ENCODE measurements at places on chromosomes 5 and 9. TPM values are rescaled to one million over a fixed set of nuclear protein-coding genes. Genes with fewer than 3 reads are reported as not detected.

GRCh38 chr9:80951675-80952074 lies 737.7 kb downstream of the TLE1 start:
- DNase-seq, result no peak

DNA sequence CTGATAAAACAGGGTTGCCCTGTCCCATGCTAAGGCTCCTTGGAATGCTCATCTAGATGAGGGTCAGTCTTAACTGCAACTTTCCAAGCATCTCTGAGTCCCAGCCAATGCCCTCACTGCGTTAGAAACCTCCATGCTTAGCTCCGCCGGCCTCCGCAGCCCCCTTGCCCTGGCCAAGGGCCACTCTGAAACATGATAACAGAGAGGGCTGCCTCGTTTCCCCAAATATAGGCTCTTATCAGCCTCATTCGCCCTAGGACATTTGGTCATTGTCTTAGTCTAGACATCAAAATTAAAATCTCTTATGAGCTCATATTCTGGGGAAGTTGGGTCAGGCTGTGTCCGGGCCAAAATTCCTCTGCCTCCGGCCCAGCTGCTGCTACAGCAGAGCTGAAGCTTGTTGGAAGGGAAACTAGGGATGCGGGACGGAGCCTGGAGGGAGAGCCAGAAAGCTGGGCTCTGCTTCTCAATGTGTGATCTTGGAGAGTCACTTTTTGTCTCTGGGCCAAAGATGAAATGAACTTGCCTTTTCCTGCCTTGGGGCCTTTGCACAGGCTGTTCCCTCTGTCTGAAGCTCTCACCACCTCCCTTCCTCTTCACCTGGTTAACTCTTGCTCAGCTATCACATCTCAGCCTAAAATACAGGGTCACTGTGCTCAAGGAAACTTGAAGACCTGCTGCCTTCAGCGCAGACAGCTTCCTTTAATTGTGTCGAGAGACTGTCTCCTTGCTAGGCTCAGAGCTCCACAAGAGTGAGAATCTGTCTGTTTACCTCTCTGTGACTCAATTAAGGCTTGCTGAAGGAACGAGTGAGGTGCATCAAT lies 191.3 kb downstream of the RGS3 start:
- DNase-seq, result no peak

- no peak for DNase-seq
These were observed 23.0 kb upstream of the TMOD1 start for GRCh38 chr9:97478301-97478981.

- DNase-seq, result no peak
These were observed 505 bp upstream of the ACER2 start for GRCh38 chr9:19408316-19408692.

- DNase-seq, result peak; percentile 8
These were observed 146.5 kb downstream of the FANCC start for GRCh38 chr9:95171001-95171400.

DNA sequence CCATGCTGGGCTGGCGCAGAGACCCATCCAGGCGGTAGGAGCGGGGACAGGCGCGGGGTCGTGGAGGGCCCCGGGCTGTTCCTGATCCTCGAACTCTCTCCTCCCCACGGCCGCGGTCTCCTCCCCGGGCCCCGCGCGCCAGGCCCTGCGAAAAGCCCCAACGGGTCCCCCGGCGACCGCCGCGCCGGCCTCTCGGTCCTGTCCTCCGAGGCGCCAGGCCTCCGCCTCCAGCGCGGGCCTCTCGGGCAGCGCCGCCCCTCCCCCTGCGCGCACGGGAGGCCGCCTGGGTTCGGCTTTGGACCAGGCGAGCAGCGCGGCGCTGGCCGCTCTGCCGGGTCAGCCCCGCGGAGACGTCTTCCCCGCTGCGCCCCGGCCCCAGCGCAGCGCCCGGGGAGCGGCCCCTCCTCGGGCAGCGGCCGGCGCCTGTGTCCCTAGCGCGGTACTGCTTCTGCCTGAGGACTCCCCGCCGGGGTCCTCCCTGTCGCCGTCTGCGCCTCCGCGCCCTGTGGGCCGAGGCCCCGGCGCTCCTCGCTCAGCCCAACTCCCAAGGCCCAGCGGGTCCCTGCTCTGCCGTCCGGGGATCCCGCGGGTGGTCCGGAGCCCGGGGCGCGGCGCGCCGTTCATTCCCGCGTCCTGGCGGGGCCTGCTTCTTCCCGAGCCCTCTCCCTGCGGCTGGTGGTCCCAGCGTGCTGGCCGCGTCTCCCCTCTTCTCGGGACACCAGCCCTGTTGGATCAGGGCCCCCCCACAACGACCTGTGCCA lies 13.4 kb downstream of the COL23A1 start:
- DNase-seq, result no peak

- no peak for DNase-seq
These were observed 26.3 kb downstream of the REEP5 start for GRCh38 chr5:112895682-112896081.

DNA sequence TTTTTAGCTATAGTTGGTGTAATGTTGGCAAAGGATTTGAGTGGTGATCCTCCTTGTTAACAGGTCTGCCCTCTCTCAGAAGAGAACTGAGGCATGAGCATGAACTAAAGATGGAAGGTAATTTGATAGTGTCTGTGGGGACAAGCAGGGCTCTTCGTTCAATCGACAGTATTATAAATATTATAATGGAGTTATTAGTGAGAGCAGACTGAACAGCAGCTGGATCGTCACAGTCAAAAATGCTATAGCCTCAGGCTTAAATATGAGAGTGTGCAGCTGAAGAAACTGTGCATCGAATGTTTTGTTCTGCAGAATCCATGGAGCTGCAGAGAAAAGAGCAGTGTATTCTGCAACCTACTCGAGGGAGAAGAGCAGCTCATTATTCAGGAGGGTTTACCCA lies 757.3 kb downstream of the DNAH5 start:
- DNase-seq, result no peak

DNA sequence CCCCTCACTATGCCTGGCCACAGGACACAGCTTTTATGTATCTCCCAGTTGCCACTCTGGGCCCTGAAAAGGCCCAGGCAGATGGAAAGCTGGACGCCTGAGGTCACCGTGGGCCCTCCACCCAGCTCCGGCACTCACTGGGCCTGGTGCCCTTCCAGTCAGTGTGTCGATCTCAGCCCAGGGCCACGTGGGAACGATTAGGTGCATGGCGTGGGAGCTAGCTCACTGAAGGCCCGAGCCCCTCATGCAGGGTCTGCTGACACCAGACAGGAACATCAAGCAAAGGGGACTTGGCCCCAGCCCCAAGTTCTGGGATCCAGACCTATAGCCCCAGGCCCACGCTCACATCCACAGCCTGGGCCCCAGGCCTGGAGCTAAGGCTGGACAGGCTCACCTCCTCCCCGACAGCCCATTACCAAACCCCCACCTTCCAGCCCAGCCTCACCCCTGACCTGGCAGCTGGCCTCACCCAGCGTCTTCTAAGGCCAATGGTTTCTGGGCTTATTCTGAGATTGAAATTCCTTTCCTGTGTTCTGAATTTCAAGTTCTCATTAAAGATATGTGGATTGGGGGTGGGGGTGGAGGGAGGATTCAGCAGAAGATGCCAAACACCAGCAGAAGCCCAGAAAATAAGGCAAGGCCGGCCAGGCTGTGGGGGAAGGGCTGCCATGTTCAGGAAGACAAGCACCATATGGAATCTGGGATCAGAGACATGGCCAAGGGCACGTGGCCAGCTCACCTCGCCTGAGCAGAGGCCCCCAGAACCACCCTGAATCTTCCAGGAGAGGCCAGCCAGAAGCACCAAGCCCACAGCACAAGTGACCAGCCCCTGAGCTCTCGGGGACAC lies 74.5 kb downstream of the ADAMTS2 start:
- no peak for DNase-seq

GRCh38 chr5:133900534-133901270 lies 67.7 kb downstream of the C5orf15 start:
- DNase-seq, result no peak

GRCh38 chr5:180908998-180909731 lies 10.2 kb downstream of the BTNL8 start:
- no peak for DNase-seq

GRCh38 chr5:31362529-31362900 lies 169.0 kb downstream of the CDH6 start:
- DNase-seq, result no peak

DNA sequence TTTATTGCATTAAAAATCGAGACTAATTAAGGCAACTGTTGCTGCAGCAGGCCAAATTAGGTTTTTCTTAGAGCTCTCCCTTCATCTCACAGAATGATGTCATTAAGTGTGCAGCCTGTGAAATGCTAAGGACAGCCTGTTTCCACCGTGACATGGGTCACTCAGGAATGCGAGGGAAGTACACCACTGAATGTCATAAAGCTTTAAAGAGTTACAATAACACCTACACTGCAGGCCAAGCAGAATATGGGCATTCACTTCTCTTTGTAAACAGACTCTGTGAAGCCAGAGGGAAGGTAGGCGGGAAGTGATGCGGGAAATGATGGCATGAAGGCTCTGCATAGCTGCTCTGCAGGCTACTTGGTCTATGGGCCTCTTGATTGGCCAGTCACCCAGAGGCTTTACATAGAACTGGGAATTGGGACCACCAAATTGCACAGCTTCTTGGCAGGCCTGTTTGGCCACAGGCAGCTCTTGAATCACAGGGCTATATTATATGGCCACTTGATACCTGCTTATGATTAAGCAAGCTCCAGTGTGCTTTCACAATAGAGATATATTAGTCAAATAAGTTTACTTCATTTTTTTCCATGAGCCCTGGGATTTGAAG lies 28.4 kb upstream of the AOPEP start:
- DNase-seq, result no peak

- DNase-seq, result no peak
These were observed 36.3 kb upstream of the STX17 start for GRCh38 chr9:99870126-99870525.

- peak; percentile 91 for DNase-seq
These were observed 226.4 kb downstream of the DCP2 start for GRCh38 chr5:113202746-113203716.

DNA sequence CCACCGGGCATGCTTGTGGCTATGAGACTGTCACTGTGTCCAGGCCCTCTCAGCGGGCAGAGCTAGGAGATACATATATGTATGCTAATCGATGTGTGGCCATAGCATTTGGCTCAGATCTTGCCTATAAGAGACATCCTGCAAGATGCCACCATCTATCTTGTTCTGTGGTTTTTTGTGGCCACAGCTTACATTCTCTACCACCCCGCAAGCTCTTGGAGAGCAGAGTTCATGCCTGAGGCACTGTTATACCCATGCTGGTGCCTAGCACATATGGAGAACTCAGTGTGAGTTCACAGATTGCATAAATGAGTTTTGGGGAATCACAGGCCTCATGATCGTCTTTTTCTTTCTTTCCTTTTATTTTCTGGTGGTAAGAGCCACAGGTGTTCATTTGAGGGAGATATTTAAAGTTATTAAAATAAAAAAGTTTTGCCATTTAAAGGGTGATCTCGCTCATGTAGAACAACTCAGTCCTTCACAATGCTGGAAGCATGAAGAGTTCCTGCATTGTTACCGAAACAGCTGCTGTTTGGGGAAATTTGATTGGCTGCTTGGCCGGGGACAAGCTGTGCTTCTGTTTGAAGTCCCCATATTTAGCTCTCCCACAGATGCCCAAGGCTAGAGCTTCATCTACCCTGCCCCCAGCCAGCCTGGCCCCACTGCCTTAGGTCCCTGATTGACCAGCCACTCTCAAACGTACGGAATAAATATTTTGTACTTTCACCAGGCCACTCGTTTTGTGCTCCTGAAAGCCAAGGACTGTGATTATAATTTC lies 169.2 kb upstream of the MAP1B start:
- no peak for DNase-seq

DNA sequence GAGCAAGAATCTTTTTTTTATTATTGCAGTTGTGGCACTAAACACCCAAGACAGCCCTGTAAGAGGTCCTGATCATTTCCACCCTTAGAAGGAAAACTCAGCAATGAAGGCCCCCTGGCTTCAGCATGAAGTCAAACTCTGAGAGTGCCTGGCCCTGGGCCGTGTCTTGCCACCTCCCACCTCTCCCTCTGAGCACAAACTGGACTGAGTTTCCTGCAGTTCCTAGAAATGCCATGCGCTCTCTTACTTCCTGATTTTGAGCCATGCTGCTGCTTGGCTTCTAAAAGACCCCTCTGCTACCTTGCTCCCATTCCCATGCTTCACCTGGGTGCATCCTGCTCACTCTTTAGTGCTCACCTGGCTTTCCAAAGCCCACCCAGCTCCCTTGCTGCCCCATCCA lies 140.4 kb upstream of the KLF9 start:
- DNase-seq, result no peak

DNA sequence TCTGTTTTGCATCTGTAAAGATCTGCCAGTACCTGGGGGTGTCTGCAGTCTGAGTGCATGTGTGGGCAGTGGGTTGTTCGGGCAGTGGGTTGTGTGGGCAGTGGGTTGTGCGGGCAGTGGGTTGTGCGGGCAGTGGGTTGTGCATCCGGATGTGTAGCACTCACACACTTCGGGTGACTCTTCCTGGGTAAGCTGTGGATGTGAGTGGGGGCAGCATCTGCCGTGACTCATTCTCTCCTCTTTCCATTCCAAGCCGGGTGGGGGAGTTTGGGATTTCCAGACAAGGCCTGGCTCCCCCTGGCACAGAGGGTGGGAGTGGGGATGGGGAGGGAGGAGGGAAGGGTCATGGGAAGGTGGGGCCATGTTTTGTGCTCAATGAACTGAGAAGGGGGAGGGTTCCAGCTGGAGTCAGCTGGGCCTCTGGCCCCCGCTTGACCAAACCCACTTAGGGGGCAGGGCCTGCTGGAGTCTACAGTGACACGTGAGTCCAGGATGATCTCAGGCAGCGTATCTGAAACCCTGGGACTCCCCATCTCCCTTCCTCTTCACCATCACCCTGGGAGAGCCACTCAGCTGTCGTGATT lies 8.3 kb downstream of the CRB2 start:
- no peak for DNase-seq

DOK3 gene
- 14.5 TPM for total RNA-seq

KIF12 gene
- total RNA-seq, result 52.3 TPM

DBH gene
- total RNA-seq, result not detected

C1QTNF2 gene
- not detected for total RNA-seq

CARD19 gene
- total RNA-seq, result 26.4 TPM

CANX gene
- total RNA-seq, result 1,434 TPM

PALM2AKAP2 gene
- total RNA-seq, result not detected

DPH7 gene
- total RNA-seq, result 30.2 TPM

TMEM174 gene
- not detected for total RNA-seq

FGF10 gene
- not detected for total RNA-seq
